GM12892 (cell line): ENCODE measurements at places on chromosomes 11 and 22.

- DNase-seq: no peak
Measured at GRCh38 chr11:93858121-93858775, 7.8 kb upstream of the VSTM5 start.

GRCh38 chr22:37633089-37633624 is 6.3 kb upstream of the SH3BP1 start:
- DNase-seq: peak; percentile 92

DNA sequence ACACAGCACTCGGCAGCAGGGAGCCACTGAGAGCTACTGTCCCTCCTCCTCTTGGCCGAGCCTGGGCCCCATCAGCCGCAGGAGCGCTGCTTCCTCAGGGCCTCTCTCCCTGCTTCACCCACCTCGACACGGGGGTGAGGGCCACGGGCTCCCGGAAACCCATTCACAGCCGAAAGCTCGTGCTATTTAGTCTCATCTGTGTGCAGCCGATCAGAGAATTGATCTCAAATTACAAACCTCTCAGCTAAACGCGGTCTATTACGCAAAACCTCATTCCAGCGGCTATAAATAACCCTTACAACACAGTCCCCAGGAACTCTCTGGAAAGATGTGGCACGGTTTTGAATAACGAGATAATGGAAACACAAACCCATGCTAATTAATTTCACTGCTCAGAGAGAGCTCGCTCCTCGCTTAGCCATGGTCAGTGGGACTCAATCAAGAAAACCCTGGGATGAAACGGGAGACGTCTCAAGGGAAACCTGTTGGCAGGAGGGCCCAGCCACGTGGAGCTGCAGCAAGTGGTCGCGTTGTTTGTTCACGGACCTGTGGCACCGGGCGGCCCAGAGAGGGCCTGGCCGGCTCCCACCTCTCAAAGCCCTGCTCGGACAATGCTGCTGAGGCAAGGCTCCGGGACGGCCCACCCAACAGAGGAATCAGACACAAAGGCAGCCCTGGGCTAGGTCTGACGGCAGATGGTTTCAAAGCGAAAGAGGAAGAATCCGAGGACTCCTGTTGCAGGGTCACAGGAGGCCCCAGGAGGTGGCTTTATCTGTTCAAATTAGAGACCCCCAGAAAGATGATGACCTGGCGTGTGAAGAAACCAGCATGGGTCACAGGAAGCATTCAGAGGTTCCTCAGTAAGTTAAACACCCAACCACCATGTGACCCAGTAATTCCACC is 210.5 kb downstream of the CTTN start:
- no peak for DNase-seq

DNA sequence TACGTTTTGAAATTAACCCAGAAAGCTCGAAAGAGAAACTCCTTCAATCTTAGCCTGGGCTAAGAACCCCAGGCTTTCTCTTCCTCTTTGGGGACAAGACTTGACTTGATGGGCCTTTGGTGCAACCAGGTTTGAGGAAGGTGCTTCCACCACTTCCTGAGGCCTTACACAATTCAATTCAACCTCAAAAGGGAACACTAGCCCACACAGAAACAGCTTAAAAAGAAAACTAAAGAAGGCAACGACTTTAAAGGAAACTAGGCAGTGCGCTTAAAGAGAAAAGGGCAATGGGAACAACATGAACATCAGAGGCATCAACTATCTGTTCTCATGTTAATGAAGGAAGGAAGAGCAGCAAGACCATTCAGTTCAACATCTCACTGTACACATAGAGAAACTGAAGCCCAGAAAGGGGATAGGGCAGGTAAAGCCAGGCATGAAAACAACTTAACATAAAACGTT is 24.8 kb downstream of the PAK1 start:
- DNase-seq: no peak

DNA sequence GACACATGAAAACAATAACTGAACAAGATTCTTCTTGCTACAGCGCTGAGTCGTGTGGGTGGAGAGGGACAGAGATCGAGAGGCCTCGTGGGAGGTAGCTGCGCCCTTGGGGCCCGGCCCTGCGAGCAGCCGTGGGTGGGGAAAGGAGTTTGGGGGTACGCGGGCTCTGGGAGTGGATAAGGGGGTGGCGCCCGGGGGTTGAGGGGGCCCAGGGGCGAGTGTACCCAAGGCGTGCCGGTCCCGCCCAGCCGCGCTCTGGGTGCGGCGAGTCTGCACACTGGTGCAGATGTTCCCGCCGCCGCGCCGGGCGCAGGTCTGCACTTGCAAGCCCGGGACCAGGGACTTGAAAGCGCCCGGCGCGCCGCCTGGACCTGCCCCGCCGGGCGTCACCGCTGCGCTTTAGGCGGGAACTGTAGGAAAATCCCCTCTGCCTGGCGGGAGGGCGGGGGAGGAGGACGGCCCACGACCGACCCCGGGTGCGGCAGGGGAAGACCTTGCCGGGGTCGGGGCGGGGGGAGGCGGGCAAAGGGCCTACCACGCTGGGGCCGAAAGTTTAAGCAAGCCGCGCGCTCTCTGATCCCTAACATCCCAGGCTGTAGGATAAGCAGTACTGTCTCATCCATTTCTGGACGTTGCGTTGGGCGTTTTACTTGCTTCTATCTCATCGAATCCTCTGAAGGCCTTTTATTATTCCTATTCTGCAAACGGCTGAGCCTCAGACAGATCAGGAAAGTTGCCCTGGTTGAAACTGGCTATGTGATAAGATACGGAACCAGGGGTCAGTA is 1.4 kb upstream of the KREMEN1 start:
- DNase-seq: peak; percentile 46

GRCh38 chr11:31768749-31769640 is 42.1 kb downstream of the PAX6 start:
- DNase-seq: no peak

DNA sequence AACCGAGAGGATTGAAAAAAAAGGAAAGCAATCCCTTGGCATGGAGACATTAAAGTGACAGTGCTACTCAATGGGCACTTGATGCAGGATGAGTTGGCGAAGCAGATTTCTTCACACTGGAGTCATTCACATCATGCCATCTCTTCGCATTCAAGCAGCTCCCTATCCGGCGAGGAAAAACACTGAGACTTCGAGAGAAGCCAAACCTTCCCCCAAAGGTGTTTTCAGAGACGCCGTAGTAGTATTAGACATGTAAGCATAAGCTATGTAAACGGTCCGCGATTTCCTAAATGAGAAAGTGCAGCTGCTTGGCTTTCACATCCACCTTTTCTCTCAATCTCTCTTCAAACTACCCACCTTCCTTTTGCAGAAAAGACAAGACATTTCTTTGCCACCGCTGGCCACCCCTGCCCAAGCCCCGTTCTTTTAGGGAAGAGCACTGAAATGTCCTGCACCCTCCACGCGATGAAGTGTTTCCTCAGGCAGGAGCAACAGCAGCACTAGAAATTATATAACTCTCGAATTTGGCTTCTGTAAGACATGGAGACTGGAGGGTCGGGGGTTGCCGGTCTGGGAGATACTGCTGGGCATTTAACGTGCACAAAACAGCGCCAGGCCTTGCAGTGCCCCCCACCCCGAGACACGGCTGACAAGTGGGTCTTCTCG is at the start of gene DLG2:
TSS of gene DLG2 (minus strand) at position 13 of the 666 bp plus-strand sequence.
- DNase-seq: no peak

- no peak for DNase-seq
Measured at GRCh38 chr11:59669611-59670009, 773 bp upstream of the PATL1 start.

DNA sequence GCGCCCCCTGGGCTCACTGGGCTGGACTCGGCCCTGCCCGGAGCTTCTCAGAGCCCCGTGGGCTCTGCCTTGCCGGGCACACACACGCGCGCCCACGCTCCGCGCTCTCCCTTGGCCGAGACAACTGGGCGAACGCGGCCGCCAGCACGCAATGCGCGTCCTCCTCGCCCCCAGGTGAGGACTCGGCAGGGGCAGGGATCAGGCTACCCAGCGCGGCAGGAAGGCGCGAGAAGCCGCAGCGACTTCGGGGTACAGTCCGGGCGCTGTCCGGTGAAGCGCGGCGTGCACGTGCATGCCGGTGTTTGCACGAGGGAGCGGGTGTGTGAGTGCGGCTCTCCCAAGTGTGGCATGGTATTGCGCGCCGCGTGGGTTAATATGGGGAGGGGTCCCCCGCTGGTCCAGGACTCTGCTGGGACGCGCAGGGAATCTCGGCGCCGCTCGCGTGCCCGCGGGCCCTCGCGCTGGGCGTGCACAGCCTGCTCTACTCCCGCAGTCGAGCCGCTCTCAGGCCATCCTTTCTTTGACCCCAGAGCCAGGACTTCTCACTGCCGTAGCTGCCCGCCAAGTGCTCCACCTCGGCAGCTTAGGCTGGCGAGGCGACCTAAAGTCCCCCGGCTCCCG is 5.4 kb downstream of the WNT7B start:
- no peak for DNase-seq

GRCh38 chr11:122791411-122791810 is 46.9 kb upstream of the CRTAM start:
- DNase-seq: no peak

DNA sequence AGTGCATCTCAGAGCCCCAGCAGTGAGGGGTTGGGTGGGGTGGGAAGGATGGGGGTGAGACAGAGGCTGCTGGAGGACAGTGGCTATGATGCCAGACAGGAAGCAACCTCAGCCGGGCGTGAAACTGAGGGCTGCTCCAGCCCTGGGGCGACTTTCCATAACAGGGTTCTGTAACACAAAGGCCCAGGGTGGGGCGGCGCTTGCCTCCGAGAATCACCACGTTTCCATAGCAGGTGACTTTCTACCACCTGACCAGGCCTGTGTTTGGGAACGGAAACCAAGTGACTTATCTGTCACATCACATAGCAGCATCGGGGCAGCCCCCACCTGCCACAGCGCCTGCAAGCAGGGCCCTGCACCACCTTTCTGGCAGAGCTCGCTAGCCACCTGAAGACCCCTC is 85.8 kb downstream of the TRMU start:
- no peak for DNase-seq

DNA sequence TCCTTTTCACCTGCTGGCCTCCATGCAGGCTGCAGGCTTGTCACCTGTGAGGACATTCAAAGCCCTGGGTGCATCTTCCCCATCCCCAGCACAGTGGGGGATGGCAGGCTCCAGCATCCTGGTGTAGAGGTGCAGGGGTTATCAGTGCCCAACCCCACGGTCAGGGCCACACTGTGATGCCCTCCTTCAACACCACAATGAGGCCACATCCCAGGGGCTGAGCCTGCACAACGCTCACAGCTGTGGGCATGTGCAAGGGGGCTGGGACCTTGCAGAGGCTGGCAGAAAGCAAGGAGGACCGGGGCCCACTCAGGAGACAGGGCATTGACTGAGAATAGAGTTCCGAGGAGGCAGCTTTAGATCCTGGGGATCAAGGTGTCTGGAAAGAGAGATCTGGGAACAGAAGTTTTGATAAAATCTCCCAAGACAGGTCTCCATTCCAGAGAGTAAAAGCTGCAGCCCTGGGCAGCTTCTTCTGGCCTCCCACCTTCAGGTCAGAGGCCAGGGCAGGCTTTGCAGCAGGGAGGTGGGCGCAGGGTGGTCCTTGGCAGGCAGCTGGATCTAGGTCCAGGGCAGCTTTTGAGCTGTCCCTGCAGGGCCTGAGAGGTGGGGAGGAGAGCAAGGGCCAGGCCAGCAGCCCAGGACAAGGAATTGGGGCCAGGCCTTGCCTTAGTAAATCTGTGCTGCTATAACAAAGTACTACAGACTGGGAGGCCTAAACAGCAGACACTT is 250.8 kb upstream of the B3GAT1 start:
- DNase-seq: no peak

- DNase-seq: no peak
Measured at GRCh38 chr22:45503050-45503815, 550 bp downstream of the FBLN1 start.

GRCh38 chr11:115396533-115396932 is 107.7 kb downstream of the CADM1 start:
- DNase-seq: no peak

DNA sequence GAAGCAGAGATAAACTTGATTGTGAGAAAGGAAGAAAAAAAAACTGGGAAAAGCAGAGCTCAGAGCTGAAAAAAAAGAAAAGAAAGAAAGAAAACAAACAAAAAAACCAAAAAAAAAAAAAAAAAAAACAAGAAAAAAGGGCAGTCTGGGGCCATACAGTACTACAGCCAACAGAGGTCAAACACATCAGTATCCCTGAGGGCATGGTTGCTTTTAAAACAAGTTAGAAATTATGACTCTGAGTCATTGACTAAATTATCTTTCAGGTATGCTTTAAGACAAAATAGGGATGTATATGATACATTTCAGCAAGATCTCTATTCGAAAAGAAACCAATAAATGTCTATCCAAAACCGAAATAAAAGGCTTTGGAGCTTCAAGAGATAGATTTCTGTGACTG is 37.1 kb upstream of the TLCD5 start:
- no peak for DNase-seq

DNA sequence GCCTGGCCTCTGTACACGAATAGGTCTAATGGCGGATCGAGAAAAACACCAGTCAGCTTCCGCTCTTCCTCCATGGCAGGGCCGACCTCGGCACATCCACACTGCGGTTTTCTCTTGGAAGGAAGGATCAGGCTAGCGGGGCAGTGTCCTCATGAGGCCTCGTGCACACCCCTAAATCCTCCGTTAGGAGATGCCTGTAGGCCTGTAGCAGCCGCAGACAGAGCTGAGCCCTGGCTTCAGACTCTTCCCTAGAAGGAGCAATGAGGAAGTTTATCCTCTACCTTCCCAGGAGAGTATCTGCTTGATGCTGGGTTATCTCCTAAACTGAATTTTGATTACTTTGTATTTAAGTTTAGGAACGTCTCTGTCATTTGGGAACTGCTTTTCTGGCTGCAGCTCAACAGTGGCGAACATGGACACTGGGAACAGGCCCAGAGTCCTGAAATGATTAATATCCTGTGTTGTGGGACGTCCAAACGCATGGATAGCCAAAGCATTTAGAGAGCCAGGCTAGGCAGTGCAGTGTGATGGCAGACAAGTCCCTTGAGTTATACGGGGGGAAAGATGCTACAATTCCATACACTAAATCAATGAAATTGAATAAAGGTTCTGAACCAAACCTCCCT is 16.5 kb upstream of the BMAL1 start:
- no peak for DNase-seq

DNA sequence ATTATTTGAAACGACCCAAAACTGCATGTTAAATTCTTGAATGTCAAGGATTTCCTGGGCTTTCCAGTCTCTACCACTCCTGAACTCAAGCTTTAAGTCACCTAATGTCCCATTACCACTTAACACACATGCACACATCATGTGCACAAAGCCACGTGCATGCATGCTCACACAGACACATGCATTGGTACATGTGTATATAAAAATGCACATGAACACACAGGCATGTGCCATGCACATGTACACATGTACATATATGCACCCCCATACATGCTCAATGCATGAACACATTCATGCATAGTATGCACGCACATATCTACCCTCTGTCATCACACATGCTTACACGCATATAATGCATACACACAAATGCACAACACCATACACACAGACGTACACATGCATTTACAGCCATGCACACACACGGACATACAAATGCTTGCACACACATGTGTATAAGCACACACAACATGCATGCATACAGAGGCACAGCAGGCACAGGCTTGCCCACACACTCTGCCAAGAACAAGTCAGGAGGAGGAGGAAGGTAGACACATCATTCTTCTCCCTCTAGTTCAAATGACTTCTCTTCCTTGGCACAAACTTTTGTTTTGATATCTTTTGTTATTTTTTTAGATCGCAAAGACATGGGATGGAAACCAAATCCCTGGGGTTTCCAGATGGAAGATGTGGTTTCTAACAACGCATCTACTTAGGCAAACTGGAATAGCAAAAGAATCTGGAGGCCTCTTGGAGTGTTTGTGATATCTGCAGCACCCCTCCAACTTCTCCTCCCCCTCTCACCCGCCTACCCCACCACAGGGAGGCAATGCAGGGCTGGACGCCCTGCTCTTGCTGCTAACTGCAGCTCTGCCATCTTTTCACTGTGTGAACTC is 24.6 kb downstream of the RASD2 start:
- DNase-seq: no peak

GRCh38 chr11:80698637-80699036 is 1257.8 kb upstream of the TENM4 start:
- DNase-seq: no peak
